Esophagus mucosa (tissue), 1 donor: ENCODE measurements at places on chromosomes 5 and 9. TPM values are rescaled to one million over a fixed set of nuclear protein-coding genes. Genes with fewer than 3 reads are reported as not detected.

CDHR2 gene
- total RNA-seq = not detected

RABGAP1 gene
- 39.6 TPM for total RNA-seq

RASGRF2 gene
- 1.1 TPM for total RNA-seq

PAEP gene
- not detected for total RNA-seq

C5orf52 gene
- not detected for total RNA-seq

ZNF883 gene
- total RNA-seq = 1.0 TPM

IL33 gene
- 30.9 TPM for total RNA-seq

PFN3 gene
- not detected for total RNA-seq

GRPEL2 gene
- 49.6 TPM for total RNA-seq

PCDHB3 gene
- total RNA-seq = 0.52 TPM

SLC25A2 gene
- 0.24 TPM for total RNA-seq

GABRA1 gene
- total RNA-seq = not detected

CBY3 gene
- total RNA-seq = not detected

TYRP1 gene
- total RNA-seq = not detected

SMIM33 gene
- not detected for total RNA-seq

TMEM141 gene
- 102 TPM for total RNA-seq

HSD17B3 gene
- not detected for total RNA-seq
